ENCODE measurements at places on chromosomes 11 and 22.

GRCh38 chr11:14554959-14555358, 34.8 kb upstream of the PSMA1 start:
- DNase-seq = no peak

DNA sequence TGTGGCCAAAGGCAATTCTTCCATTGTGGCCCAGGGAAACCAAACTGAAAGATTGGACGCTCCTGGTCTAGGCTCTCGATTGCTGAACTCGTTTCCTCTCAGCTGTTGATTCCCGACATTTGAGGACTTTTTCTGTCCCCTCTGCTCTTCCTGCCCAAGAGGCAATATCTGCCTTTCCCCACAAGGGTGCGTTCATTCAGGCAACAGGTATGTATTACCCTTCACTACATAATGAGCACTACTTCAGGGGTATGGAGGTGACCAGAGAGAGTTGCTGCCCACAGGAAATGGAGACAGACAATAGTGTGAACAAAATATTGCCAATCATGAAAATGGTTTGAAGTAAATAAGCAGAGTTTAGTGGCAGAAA, 8.2 kb downstream of the PTH start:
- DNase-seq = peak; percentile 2

GRCh38 chr11:105229761-105230160, 90.2 kb upstream of the CARD18 start:
- DNase-seq = no peak

GRCh38 chr11:35390737-35391682, 28.3 kb downstream of the SLC1A2 start:
- DNase-seq = no peak

DNA sequence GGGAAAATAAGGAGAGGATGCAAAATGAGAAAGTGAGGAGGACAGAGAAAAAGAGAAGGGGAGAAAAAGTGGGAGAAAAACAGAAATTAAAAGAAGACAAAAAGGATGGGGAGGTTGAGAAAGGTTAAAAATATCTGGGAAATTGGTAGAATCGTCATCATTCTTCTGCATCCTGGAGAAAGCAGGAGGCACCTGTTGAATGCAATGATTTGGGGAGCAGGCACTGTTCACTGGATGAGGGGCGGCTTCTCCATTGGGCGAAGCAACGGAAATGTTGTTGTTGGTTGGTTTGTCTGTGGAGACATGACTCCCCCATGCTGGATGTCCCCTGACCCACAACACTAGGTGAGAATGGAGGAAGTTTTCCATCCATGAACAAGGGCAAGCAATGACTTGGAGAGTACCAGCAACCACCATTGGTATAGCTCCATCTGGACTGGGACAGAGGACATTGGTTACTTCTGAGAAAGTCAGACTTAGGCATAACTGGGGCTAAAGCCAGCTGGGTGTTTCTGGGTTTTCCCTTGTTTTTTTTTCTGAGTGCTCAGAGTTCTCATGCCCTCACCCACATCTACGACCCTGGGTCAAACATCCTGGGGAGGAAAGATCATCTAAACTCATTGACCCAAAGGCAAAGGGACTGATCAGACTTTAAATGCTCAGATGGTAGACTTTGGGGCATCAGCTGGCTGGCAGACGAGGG, 11.9 kb upstream of the CD44 start:
- no peak for DNase-seq

DNA sequence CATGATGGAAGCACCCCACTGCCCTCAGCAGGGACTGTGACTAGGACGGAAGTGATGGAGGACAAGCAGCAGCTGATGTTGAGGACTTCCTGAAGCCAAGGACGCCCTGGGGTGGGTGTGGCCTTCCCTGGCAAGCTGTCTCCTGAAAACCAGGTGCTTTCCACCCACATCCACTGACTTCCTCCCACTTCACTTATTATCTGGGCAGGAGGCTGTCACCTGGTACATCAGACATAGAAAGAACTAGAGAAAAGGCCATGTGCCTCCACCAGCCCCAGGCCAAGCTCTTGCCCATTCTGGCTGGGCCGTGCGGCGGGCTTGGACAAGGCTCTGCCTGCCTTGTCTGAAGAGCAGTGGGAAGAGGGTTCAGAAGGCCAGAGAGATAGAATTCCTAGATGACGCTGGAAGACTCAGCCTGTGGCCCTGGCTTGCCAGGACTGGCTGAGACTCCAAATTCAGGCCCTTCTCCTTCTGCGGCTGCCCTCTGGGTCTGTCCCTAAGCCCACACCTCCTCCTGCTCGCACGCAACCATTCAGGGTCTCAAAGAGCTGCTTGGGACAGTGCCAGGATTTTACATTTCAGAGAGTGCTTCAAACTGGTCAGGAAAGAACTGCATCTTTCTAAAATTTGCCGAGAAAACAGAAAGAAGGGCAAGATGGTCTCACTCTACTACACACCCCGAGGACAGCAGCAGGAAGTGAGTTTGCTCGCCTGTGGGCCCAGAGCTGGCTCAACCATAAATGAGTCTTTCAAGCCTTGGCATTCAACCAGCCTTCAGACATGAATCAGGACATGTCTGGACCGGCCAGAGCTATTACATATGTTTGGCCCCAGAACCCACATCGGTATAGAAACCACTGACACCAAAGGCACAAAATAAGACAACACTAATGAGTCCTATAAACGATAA, 13.3 kb downstream of the ARHGAP1 start:
- DNase-seq = no peak

GRCh38 chr11:19822531-19822930, 109.9 kb downstream of the NAV2 start:
- no peak for DNase-seq

GRCh38 chr11:19577976-19578619, 134.5 kb upstream of the NAV2 start:
- no peak for DNase-seq

DNA sequence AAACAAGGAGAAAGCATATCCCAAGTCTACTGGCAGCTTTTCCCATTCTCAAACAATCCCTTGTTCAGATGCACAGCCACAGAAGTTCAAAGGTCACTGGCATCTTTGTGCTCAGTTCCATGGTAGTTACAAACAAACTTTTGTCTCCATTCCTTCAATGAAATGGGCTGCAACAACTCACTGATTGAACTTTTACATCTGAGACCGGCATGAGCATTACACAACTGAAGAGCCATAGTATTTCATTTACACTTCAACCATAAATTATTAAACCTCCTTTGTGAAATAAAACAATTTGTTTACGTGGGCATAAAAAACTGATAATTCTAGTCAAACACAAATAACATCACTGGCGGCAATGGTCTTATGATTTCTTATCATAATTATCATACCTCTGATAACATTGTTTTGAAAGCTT, 67.8 kb upstream of the ARHGAP32 start:
- DNase-seq = peak; percentile 6

GRCh38 chr11:128208329-128209137, 378.8 kb downstream of the ETS1 start:
- no peak for DNase-seq

DNA sequence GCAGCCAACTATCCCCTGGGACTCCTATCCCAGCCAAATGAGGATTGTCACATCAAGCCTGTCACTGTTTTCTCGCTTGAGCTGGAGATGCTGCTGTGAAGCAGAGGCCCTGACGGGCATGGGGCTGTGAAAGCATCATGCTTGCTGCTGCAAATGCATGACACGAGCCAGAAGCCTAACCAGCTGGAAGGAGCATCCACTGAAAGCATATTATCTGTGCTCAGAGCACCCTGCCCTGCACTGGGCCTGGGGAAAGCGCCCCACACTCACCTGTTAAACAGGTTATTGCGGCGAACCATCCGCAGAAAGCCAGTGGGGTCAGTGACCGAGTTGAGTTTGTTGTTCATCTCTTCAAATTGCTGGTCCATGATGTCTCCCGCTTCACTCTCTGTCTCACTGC, 110.9 kb upstream of the PITPNB start:
- DNase-seq = no peak

Data from NCI-H146 (cell line).